Mesothelial cell of epicardium (in vitro differentiated cells): ENCODE measurements at places on chromosomes 4 and X. TPM values are rescaled to one million over a fixed set of nuclear protein-coding genes. Genes with fewer than 3 reads are reported as not detected.

Gene ADAM29
- not detected in 3 replicates for total RNA-seq

Gene CHIC2
- 20.1 to 23.3 TPM (median 21.8 TPM) in 3 replicates for total RNA-seq

Gene FGF16
- not detected in 3 replicates for total RNA-seq

- H3K27me3 ChIP-seq: no peaks in the 10 kb centered on the region
- H3K4me1 ChIP-seq: peaks cover 22% of the 10 kb centered on the region
- H3K4me3 ChIP-seq: no peak overlapping the region
- DNase-seq: no peak
- no peak overlapping the region for H3K27ac ChIP-seq
Measured at GRCh38 chr4:168674077-168674747, 177.4 kb downstream of the PALLD start.

DNA sequence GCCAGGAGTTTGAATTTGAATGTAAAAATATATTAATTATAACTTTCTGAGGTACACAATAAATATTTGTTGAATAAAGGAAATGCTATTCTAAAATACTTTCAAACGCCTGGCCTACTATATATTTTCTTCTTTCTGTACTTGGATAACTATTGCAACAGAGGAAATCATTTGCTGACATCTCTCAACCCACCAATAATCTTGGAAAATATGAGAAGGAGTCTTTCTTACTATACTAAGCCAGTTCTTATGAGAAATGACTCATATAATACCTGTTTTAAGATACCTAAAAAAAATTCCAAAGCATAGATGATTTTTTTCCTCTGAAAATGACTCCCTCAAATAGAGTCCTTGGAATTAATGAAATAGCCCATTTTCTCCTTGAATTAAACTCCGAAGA lies 64.1 kb downstream of the CAMK2D start:
- DNase-seq: no peak
- H3K27ac ChIP-seq: no peak overlapping the region
- peaks cover 22% of the 10 kb centered on the region for H3K4me1 ChIP-seq
- no peaks in the 10 kb centered on the region for H3K27me3 ChIP-seq
- H3K36me3 ChIP-seq: peaks cover 2% of the 10 kb centered on the region

GRCh38 chr4:164772076-164772475 lies 18.1 kb downstream of the SMIM31 start:
- no peaks in the 10 kb centered on the region for H3K36me3 ChIP-seq
- no peak overlapping the region for H3K4me3 ChIP-seq
- peaks cover 3% of the 10 kb centered on the region for H3K27me3 ChIP-seq
- no peak overlapping the region for H3K27ac ChIP-seq

- peak overlapping the region; percentile 34 for H3K4me3 ChIP-seq
- H3K27me3 ChIP-seq: peaks cover 8% of the 10 kb centered on the region
- H3K36me3 ChIP-seq: no peaks in the 10 kb centered on the region
- DNase-seq: no peak
- no peak overlapping the region for H3K27ac ChIP-seq
- H3K4me1 ChIP-seq: peaks cover 16% of the 10 kb centered on the region
Measured at GRCh38 chrX:55450259-55450658, 1.7 kb upstream of the MAGEH1 start.

DNA sequence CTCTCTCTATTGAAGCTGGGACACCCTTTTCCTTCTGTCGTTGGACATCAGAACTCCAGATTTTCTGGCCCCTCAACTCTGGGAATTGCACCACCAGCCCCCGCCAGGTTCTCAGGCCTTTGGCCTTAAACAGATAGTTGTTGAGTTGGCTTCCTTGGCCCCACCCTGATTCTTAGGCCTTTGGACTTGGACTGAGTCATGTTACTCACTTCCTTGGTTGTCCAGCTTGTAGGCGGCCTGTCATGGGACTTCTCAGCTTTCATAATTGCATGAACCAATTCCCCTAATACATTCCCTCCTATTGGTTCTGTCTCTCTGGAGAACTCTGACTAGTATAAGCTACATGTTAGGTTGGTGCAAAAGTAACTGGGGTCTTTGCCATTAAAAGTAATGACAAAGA lies 195.7 kb downstream of the GPAT3 start:
- DNase-seq: no peak
- H3K27me3 ChIP-seq: no peaks in the 10 kb centered on the region
- H3K36me3 ChIP-seq: peaks cover 2% of the 10 kb centered on the region
- H3K4me3 ChIP-seq: no peak overlapping the region

DNA sequence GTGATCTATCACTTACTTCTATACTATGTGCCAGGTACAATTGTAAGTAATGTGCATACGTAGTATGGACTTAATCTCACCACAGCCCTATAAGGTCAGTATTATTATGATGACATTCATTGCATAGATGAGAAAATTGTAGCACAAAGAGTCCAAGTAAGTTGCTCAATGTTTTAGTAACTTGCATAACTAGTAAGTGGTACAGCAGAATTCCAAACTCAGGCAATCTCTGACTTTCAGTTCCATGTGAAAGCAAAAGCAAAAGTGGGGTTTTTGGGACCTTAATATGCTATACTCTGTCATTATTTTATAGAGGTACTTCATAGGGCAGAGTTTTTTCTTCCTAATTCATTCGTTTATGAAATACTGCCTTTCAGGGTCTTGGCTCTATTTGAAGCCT lies 188.8 kb upstream of the VEGFC start:
- H3K4me3 ChIP-seq: no peak overlapping the region
- DNase-seq: no peak
- no peak overlapping the region for H3K27ac ChIP-seq
- H3K4me1 ChIP-seq: no peaks in the 10 kb centered on the region

Gene RHOXF2B
- total RNA-seq: not detected in 3 replicates

DNA sequence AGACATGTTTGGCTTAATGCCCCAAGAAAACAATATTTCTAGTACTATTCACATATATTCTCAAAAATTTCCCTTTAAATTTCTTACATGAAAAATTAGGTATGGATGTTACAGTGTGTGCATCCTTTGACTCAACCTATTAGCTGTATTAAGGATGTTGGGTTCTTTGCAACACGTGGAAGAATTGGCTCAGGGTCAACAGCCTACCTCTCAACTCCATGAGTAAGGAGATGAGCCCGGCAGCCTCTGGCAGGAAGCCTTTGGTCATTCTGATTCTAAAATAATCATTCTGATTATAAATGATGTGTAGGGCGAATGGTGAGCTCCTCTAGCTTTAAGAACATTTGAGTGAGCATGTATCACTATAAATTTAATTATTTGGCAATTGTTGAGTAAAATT lies 148.0 kb upstream of the WDFY3 start:
- H3K4me1 ChIP-seq: no peaks in the 10 kb centered on the region
- no peak for DNase-seq
- no peak overlapping the region for H3K27ac ChIP-seq

Gene PUDP
- total RNA-seq: 41.4 to 45.6 TPM (median 44.5 TPM) in 3 replicates

- no peak overlapping the region for H3K27ac ChIP-seq
- no peaks in the 10 kb centered on the region for H3K27me3 ChIP-seq
- no peak for DNase-seq
- no peak overlapping the region for H3K4me3 ChIP-seq
Measured at GRCh38 chrX:150934453-150934852, 36.0 kb upstream of the CD99L2 start.

DNA sequence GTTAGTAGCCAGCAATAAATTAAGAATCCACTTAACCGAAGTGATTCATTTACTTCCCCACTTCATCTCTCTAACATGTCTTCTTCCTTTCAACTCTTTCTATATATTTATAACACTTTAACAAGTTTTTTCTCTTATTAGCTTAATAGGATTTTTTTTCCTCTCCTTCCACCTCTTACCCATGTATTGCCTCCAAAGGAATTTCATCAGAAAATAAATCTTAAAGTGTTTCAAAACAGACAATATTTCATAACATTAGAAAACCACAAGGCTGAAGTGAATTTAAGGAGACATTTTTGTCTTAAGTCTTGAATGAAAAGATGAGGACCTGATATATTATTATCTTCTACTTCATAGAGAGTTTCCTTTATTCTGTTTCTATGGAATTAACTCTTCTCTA lies 101.5 kb downstream of the PDGFC start:
- peak overlapping the region; percentile 20 for H3K27ac ChIP-seq
- H3K4me1 ChIP-seq: peaks cover 26% of the 10 kb centered on the region
- H3K4me3 ChIP-seq: no peak overlapping the region
- H3K27me3 ChIP-seq: no peaks in the 10 kb centered on the region
- H3K36me3 ChIP-seq: peaks cover 12% of the 10 kb centered on the region

Gene LDB2
- total RNA-seq: 4.6 to 7.6 TPM (median 7.3 TPM) in 3 replicates

GRCh38 chr4:110480031-110480549 lies 4.1 kb downstream of the ENPEP start:
- H3K4me3 ChIP-seq: no peak overlapping the region
- DNase-seq: no peak
- no peaks in the 10 kb centered on the region for H3K36me3 ChIP-seq
- peak overlapping the region; percentile 49 for H3K27ac ChIP-seq
- H3K27me3 ChIP-seq: no peaks in the 10 kb centered on the region

Gene LRP2BP
- total RNA-seq: 1.4 to 1.9 TPM (median 1.6 TPM) in 3 replicates

Gene NRK
- total RNA-seq: 47.4 to 48.2 TPM (median 47.8 TPM) in 3 replicates

GRCh38 chr4:2179717-2180116 lies 62.2 kb downstream of the HAUS3 start:
- peaks cover 7% of the 10 kb centered on the region for H3K4me1 ChIP-seq
- H3K27ac ChIP-seq: no peak overlapping the region
- peaks cover 5% of the 10 kb centered on the region for H3K36me3 ChIP-seq
- H3K27me3 ChIP-seq: no peaks in the 10 kb centered on the region
- no peak for DNase-seq

GRCh38 chr4:3387943-3388361 lies 53.8 kb upstream of the HGFAC start:
- no peaks in the 10 kb centered on the region for H3K27me3 ChIP-seq
- H3K4me3 ChIP-seq: peak overlapping the region; percentile 26
- H3K27ac ChIP-seq: peak overlapping the region; percentile 92
- peaks cover 74% of the 10 kb centered on the region for H3K4me1 ChIP-seq
- DNase-seq: no peak

- peak overlapping the region; percentile 40 for H3K27ac ChIP-seq
- no peaks in the 10 kb centered on the region for H3K27me3 ChIP-seq
- no peaks in the 10 kb centered on the region for H3K36me3 ChIP-seq
- peaks cover 26% of the 10 kb centered on the region for H3K4me1 ChIP-seq
- no peak overlapping the region for H3K4me3 ChIP-seq
Measured at GRCh38 chr4:126719852-126720251, 912.9 kb upstream of the INTU start.

Gene SLITRK4
- 1.5 to 2.1 TPM (median 1.6 TPM) in 3 replicates for total RNA-seq

GRCh38 chrX:2794336-2794735 lies 34.4 kb upstream of the GYG2 start:
- H3K4me1 ChIP-seq: peaks cover 7% of the 10 kb centered on the region
- no peaks in the 10 kb centered on the region for H3K27me3 ChIP-seq
- H3K4me3 ChIP-seq: no peak overlapping the region
- H3K27ac ChIP-seq: no peak overlapping the region
- no peak for DNase-seq

Gene PDS5A
- total RNA-seq: 78.4 to 86.6 TPM (median 79.8 TPM) in 3 replicates

- no peak overlapping the region for H3K4me3 ChIP-seq
- peak overlapping the region; percentile 71 for H3K27ac ChIP-seq
- H3K36me3 ChIP-seq: no peaks in the 10 kb centered on the region
- DNase-seq: no peak
- no peaks in the 10 kb centered on the region for H3K27me3 ChIP-seq
Measured at GRCh38 chr4:110926841-110927400, 304.0 kb upstream of the PITX2 start.

Gene DGAT2L6
- total RNA-seq: not detected in 3 replicates

- H3K36me3 ChIP-seq: no peaks in the 10 kb centered on the region
- DNase-seq: no peak
- no peaks in the 10 kb centered on the region for H3K27me3 ChIP-seq
- no peak overlapping the region for H3K27ac ChIP-seq
Measured at GRCh38 chr4:79882806-79883205, 190.2 kb downstream of the ANTXR2 start.

Gene TKTL2
- total RNA-seq: not detected in 3 replicates

Gene CXCL8
- total RNA-seq: 8.8 to 9.5 TPM (median 8.9 TPM) in 3 replicates

Gene DOK7
- 4.0 to 4.8 TPM (median 4.5 TPM) in 3 replicates for total RNA-seq

GRCh38 chr4:104492183-104492771 lies 2.4 kb downstream of the CXXC4 start:
- no peak for DNase-seq
- peaks cover 2% of the 10 kb centered on the region for H3K27me3 ChIP-seq
- H3K36me3 ChIP-seq: no peaks in the 10 kb centered on the region
- peaks cover 60% of the 10 kb centered on the region for H3K4me1 ChIP-seq
- peak overlapping the region; percentile 85 for H3K27ac ChIP-seq

GRCh38 chr4:74534121-74534520 lies 89.2 kb downstream of the AREG start:
- no peak overlapping the region for H3K27ac ChIP-seq
- DNase-seq: no peak
- H3K27me3 ChIP-seq: no peaks in the 10 kb centered on the region
- H3K4me3 ChIP-seq: no peak overlapping the region

Gene TCEAL7
- total RNA-seq: 16.6 to 21.4 TPM (median 20.2 TPM) in 3 replicates

DNA sequence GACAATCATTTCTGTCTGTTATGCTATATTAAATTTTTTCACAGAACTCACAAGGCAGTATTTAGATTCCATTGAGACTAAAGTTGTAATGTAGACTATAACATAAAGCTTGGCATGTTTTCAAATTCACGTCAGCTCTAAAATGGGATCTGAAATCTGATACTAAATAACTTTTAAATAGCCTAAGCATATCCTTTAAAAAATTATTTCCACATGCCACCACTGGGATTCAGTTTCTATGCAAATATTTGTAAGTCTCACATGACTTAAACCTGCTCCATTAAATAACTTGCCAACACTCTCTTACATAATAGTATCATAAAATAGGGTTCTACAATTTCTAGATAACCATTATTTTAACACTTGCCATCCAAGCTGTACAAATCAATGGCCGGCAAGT lies 32.4 kb downstream of the KLHL8 start:
- peaks cover 5% of the 10 kb centered on the region for H3K4me1 ChIP-seq
- H3K4me3 ChIP-seq: no peak overlapping the region
- H3K36me3 ChIP-seq: peaks cover 11% of the 10 kb centered on the region
- no peak for DNase-seq
- H3K27me3 ChIP-seq: no peaks in the 10 kb centered on the region
- no peak overlapping the region for H3K27ac ChIP-seq

GRCh38 chrX:119402588-119402987 lies 3.5 kb downstream of the SLC25A43 start:
- no peak overlapping the region for H3K27ac ChIP-seq
- peaks cover 2% of the 10 kb centered on the region for H3K36me3 ChIP-seq
- peaks cover 8% of the 10 kb centered on the region for H3K4me1 ChIP-seq
- H3K4me3 ChIP-seq: no peak overlapping the region

DNA sequence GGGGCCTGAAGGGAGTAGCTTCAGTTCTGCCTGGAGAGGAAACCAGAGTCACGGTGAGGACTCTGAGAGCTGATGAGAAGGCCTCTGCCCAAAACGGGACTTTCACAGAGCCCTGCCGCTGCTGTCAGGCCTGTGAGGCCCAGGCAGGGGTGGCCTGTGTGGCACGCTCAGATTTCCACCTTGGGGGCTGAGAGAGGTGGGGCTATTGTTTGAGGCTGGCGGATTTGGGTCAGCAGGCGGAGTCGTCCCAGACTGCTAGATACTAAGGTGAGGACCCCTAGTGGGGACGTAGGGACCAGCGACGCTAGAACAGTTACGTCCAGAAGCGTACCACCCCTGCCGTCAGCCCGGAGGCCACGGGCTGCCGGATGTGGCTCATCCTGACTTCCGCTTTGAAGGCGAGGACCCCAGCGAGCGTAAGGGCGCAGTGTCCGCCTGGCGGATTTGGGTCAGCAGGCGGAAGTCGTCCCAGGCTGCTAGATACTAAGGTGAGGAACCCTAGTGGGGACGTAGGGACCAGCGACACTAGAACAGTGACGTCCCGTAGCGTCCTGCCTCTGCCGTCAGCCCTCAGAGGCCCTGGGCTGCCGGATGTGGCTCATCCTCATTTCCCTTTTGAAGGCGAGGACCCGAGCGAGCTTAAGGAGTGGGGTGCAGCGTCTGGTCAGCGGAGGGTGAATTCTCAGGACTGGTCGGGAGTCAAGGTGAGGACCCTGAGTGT lies at the start of gene MAGEB1:
Gene MAGEB1, plus strand, starts transcription at position 378 of the 721 bp plus-strand sequence. CDS start 3,348 bp downstream, outside the sequence.
- no peak for DNase-seq
- no peaks in the 10 kb centered on the region for H3K27me3 ChIP-seq
- H3K36me3 ChIP-seq: no peaks in the 10 kb centered on the region
